ENCODE measurements at places on chromosomes 6 and 20. TPM values are rescaled to one million over a fixed set of nuclear protein-coding genes. Genes with fewer than 3 reads are reported as not detected.

PTK6 gene
- total RNA-seq = not detected

SIGLEC1 gene
- not detected for total RNA-seq

MOG gene
- not detected for total RNA-seq

DTNBP1 gene
- 10.8 TPM for total RNA-seq
